ENCODE measurements at places on chromosomes 3 and 15. TPM values are rescaled to one million over a fixed set of nuclear protein-coding genes. Genes with fewer than 3 reads are reported as not detected.

Gene GLDN
- total RNA-seq, result not detected

Gene NOP10
- total RNA-seq, result 189 TPM

Gene UBXN7
- total RNA-seq, result 22.7 TPM

Gene NRROS
- 4.4 TPM for total RNA-seq

Gene DLL4
- total RNA-seq, result 116 TPM

Gene ACKR2
- 0.16 TPM for total RNA-seq

Gene LRRC31
- total RNA-seq, result not detected

Gene BBX
- total RNA-seq, result 33.8 TPM

Gene PPP2R3A
- 7.1 TPM for total RNA-seq
